ENCODE measurements at places on chromosomes 7 and 10.

DNA sequence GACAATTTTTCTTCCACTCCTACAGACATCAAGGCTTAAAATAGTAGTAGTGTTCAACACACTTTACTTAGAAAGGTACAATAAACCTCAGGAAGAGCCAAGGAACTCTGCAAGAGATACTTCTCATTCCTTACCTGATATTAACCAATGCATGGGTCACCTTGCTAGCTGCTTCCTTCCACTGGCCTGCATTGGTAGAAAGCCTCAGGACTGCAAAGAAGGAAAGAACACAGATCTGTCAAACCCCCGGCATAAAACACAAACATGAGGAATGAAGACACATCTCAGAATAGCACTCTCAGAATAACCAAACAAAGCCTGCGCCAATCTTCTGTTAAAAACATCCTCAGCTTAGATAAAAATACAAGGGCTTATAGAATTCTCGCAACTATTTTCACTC lies 96.1 kb upstream of the KCNIP2 start:
- DNase-seq: no peak

- no peak for DNase-seq
These were observed 17.0 kb downstream of the PDE1C start for GRCh38 chr7:32053204-32053603.

DNA sequence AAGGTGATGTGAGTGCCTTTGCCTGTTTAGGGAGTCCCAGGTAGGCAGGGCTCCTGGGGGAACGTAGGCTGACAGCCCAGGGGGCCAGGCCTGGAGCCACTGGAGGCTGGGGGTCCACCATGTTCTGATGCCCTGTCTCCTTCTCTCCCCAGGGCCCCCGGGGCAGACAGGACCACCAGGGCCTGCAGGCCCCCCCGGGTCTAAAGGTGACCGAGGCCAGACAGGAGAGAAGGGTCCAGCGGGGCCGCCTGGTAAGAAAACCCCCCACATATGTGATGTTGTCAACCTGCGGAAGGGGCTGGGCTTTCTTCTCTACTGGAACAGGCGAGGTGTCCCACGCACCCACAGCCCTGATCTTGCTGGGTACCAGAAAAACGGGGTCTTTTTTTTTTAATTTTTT lies 85.2 kb downstream of the MYL10 start:
- DNase-seq: no peak

GRCh38 chr7:44131173-44132029 lies 8.1 kb upstream of the POLD2 start:
- peak; percentile 9 for DNase-seq

DNA sequence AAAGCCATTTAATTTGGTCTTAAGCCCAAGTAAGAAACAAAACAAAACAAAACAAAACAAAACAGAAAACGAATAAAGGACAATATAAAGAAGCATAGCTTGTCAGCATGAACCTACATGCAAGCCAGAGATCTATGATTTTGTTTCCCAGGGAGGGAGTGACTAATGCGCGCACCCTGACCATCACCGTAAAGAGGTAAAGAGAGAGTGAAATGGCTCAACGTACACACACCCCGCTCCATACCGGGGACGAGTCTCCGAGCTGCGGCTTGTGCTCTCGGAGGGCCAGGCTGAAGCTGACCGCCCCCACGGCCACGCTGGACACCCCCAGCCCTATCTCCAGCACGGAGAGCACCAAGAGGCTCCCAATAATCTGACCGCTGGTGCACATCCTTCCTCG lies 1.1 kb downstream of the TMEM196 start:
- no peak for DNase-seq

GRCh38 chr7:84324136-84324630 lies 129.6 kb upstream of the SEMA3A start:
- DNase-seq: no peak

- no peak for DNase-seq
These were observed 8.9 kb upstream of the CTBP2 start for GRCh38 chr10:125169279-125169678.

- no peak for DNase-seq
These were observed 433.6 kb downstream of the ACTR3B start for GRCh38 chr7:153193144-153193595.

GRCh38 chr7:150686030-150686631 lies 625 bp downstream of the GIMAP2 start:
- DNase-seq: no peak

DNA sequence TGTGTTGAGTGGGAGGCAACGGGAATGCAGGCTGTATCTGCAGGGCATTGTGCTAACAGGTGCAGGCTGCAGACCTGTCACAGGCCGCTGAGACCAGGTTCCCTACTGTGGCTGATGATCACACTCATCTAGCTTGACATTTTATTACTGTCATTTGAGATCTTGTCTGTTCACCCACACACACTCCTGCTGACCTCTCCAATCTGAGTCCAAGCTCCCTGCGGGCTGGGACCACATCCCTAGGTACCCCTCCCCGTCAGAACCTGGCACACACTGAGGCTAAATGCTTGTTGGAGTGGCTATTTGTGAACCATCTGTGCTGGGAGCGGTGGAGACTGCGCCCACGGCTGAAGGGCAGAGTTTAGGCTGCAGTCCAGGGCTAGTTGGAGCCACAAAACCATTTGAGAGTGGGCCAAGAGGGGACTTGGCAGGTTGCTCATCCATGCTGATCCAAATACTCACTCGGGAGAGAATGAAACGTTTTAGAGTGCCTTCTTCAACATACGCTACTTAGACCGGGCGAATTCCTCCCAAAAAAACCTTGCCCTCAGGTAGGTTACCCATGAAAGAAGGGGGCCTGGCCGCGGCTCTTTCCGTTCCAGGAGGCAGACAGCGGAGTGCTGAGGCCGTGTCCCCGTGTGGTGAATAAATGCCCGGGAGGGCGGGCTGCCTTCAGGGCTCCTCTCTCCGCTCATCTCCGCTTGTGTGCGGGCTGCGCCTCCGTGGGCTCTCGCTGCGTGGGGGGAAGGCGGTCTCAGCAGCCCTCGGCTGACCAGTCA lies 164.4 kb downstream of the RGS10 start:
- no peak for DNase-seq

DNA sequence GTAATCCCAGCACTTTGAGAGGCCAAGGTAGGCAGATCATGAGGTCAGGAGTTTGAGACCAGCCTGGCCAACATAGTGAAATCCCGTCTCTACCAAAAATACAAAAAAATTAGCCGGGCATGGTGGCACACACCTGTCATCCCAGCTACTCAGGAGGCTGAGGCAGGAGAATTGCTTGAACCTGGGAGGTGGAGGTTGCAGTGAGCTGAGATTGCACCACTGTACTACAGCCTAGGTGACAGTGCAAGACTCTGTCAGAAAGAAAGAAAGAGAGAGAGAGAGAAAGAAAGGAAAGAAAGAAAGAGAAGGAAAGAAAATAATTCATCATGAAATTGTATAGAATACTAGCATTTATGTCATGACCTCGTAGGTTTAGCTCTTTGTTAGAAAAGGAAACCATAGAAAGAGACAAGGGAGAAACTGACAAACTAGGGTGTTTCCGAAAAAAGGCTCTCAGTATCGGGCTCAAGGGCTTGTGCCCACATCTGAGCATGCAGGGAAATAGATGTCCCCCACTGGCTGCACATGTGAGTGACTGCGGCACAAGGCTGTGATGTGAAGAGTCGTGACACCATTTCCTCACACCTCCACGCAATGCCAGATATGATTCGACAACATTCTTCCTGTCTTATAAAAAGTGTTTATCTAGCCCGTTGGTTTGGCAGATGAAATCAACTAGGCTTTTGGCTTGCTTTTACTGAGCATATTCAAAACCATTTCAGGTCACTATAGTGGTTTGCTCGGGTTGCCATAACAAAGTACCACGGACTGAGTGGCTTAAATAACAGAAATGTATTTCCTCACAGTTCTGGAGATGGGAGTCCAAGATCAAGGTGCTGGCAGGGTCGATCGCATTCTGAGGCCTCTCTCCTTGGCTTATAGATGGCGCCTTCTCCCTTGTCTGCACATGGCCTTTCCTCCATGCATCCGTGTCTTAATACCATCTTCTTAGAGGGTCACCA lies 2.0 kb downstream of the SRGN start:
- no peak for DNase-seq

DNA sequence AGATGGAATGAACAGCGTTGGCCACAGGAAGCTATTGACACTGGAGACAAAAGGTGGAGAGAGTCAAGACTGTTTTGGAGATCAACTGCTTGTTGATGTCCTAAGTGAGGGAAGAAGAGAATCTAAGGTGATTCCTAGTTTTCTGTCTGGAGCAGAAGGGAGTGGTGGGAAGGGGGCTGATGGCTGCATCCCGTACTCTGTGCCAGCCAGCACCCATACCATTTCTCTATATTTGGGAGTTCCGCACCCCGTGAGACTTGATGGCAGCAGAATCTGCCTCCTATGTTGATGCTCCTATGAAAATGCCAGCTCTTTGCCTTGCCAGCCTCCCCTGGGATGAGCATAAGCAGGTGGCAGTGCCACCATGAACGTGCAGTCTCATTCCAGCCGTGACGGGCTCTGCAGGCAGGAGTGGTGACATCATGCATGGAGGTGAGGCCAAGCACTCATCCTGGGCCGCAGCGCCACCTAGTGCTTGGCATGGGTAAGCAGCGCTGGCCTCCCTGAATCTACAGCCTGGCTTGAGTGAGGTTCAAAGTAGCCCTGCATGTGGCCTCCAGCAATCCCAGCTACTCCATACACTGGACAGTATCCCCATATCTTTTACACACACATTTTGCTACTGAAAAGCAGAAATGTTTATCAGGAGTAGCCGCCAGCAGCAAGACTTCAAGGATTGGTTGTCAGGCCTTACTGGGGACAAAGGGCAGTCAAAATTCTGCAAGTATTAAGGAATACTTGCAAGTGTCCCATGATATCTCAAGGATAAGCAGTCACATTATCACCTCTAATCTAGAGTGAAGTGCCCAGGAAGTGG lies 43.0 kb downstream of the PODXL start:
- peak; percentile 84 for DNase-seq

GRCh38 chr10:119602241-119603095 lies 5.7 kb upstream of the TIAL1 start:
- no peak for DNase-seq
